ENCODE measurements at places on chromosomes 7 and 10. TPM values are rescaled to one million over a fixed set of nuclear protein-coding genes. Genes with fewer than 3 reads are reported as not detected.
A peak's percentile ranks its signal among the peaks of the same experiment; 100 is the strongest.

DNA sequence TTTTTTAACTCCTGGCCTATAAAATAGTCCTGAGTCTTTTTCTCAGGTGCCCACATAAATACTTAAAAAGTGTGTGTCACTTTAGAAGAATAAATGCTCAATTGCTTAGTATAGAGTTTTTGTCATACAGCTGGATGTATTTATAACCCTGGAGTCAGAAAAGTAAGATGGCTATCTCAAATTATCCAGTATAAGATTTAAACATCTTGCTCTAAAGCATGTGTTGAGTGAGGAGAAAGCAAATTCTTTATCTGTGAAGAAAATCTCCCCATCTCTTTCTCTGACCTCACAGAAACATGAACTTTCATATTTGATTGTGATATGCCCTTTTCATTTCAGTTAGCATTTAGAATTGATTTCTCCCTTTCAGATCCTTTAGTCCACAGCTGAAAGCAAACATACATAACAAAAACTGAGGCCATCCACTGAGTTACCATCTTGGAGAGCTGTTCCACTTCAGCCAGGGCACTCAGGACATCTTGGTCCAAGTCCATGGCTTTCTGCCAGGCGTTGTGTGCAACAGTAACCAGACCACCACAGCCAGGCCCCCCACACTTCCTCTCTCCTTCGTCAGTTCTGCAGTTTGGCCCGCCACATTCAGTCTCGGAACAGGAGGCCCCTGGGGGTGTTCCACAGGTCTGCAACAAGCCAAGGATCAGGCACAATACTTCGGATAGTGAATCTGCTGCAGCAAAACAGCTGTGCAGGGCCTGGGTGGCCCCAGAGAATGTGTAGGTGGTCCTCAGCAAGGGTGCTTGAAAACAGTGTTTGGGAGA lies 40.9 kb downstream of the DLD start:
- DNase-seq = no peak

Gene TBC1D12
- total RNA-seq = 12.9 TPM

Gene MRPS33
- total RNA-seq = 24.0 TPM

DNA sequence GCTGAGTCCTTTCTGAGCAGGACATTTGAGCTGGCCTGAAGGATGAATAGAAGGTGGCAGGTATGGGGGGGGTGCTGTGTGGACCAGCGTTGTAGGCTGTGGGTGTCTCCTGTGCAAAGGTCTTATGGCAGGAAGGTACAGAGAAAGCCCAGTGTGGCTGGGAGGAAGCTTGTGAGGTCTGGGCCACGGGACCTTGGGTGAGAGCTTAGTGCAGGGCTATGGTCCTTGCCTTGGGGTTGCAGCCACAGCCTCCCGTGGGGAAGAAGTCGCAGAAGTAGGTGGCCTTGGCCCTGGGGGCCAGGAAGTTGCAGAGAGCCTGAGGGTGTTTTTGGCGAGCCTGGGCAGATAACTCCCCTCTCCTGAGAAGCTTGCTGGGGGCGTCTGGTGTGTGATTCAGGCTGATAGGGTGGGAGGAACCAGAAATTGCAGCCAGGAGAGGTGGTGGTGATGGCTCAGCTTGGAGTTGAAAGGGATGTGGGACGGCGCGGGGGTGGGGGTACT lies 172.0 kb upstream of the TNRC18 start:
- DNase-seq = peak; percentile 88

DNA sequence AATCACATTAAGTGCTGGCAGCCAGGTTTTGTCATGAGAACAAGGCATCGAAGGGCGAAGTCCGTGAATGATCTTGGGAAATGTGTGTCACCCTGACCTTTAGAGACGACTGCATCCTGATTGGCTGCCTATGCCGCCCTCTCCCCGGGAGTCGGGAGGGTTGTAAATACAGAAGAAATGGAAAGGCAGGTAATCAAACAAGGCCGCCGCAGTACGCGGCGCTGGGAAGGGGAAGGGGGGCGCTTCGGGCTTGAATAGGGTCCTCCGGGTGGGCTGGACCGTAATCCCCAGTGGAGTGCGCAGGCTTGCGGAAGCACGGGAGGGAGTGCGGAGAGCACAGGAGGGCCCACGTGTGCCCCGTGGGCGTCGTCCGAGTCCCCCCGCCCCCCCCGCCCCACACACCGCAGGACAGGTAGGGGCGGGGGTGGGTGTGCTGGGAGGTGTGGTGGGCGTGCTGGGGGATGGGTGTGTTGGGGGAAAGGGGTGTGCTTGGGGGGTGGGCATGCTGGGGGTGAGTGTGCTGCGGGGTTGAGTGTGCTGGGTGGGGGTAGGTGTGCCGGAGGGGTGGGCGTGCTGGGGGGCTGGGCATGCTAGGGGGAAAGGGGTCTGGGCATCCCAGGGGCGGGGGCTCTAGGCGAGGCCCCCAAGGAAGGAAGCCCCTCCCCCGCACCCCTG lies 169.4 kb downstream of the ARHGAP12 start:
- DNase-seq = peak; percentile 88

DNA sequence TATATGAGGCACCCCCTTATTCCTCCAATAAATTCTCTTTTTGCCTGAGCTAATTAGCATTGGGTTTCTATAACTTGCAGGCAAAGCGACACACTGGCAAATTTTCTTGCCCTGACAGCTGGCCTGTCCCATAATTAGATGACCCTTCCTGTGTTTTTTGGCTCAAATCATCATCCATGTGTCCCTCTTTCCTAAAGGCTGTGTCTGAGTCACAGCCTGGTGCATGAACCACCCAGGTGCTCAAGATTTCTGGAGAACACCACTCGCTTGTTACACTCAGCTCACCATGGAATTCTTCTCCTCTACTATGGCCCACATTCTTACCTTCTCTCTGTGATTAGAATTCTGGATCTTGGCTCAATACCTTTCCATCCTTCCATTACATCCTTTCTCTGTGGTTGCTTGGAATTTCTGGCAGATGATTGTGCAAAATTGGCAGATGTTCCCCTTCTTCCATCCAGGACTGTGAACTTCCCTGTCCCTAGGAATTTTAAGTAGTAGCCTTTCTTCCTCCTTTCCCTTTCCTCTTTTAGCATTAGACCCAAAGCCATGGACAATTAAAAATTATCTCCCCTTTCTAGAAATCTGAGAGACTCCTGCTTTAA lies 116.0 kb upstream of the ANKRD1 start:
- peak; percentile 6 for DNase-seq

Gene PRPS1L1
- not detected for total RNA-seq

Gene SLC26A5
- total RNA-seq = not detected

Gene BEND7
- total RNA-seq = 5.8 TPM

- DNase-seq = no peak
Observed at GRCh38 chr10:64537112-64537511, 1015.9 kb downstream of the REEP3 start.

DNA sequence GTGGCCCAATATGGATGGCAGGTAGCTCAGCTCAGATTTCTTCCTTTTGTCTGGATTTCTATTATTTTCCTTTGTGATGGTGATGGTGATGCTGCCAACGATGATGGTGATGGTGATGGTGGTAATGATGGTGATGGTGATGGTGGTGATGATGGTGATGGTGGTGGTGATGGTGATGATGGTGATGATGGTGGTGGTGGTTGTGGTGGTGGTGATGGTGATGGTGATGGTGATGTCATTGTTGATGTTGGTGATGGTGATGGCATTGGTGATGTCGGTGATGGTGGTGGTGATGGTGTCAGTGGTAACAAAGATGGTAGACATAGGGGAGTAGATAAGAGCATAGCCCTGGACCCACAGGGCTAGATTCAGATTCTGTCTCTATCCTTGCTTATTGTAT lies 25.4 kb downstream of the TTYH3 start:
- no peak for DNase-seq

- peak; percentile 29 for DNase-seq
Observed at GRCh38 chr7:144057954-144058353, 9.2 kb downstream of the OR2A5 start.

Gene ADCYAP1R1
- not detected for total RNA-seq

GRCh38 chr10:121493521-121493920 lies 104.7 kb downstream of the FGFR2 start:
- no peak for DNase-seq

DNA sequence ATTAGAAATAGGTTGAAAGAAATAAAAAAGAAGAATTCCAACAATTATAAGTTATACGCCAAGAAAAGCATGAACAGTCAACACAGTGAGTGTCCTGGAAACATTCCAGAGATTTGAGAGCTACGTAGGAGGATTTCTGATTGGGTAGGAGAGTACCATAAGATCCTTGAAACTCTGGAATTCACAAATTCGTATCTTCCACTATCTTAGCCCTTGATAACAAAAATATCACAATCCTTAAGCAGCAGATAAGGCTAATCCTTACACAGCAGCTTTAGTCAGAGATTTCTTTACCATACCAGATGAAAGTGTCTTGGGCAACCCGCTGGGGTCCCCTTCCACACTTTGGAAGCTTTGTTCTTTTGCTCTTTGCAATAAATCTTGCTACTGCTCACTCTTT lies 8.2 kb downstream of the TPK1 start:
- DNase-seq = peak; percentile 48

DNA sequence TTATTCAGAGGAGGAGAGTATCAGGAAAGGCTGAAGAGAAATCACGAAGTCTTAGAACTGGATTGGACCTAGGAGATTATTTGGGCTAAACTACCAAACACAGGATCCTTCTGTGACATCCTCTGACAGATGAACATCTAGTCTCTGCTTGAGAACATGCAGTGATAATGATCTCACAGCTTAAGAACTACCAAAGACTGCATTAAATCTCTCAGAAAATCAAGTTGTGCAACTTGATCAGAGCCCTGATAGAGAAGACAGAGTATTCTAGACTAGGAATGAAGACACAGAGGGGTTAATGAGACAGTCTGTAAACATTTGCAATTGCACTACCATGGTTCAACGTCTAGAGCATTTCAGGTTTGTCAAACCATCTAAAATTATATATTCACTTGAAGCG lies 37.1 kb upstream of the AGBL3 start:
- DNase-seq = peak; percentile 40

DNA sequence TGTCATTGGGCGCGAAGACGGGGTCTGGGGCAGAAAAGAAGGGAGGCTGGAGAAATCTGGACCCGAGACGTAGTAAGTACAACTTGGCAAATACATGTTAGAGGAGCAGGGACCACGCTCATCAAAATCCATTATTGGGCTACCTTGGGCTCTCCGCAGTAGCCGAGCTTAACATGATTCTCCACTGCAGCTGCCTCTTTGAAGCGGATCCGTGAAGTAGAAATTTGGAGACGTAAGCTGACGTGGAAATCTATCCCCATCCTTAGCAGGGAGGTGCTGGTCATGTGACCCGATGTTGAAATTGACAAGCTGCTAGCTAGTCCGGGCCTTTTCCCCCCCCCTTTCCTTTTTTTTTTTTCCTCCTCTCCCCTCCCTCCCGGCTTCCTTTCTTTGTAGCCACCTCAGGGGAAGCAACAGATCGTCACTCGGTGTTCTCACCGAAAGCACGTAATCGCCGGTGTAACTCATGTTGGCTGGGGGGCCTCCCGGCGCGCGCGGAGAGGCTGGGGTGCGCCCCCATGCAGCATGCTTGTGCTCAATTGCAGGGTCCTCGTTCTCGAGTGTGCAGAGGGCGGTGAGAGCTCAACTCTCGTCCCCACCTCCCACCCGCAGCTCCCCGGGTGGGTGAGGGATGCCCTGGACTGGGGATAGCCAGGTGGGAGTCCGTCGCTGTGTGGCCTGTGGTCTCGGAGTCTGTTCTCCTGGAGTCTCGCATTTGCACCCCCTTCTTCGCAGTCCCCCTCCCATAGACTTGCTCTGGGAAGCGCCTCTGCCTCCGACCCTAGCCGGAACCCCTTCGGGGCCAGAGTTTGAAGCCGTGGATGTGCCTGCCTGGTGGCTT lies at the start of gene HOXA11:
Gene HOXA11 (minus strand): TSS at position 220 of the 841 bp plus-strand sequence. CDS start 88 bp downstream, at position 132.
- DNase-seq = peak; percentile 92

DNA sequence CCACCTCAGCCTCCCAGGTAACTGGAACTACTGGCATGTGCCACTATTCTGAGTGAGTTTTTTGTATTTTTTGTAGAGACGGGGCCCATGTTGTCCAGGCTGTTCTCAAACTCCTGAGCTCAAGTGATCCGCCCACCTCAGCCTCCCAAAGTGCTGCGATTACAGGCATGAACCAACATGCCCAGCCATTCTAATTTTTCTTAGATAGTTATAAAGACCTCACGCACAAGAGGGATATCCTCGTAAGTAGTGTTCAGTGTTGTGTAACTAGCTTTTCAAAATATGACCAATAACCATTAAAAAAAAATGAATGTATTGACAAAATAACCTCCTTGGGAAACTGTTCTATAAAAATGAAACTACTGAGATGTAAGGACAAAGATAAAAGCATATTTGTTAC lies 90.5 kb upstream of the FERD3L start:
- no peak for DNase-seq

DNA sequence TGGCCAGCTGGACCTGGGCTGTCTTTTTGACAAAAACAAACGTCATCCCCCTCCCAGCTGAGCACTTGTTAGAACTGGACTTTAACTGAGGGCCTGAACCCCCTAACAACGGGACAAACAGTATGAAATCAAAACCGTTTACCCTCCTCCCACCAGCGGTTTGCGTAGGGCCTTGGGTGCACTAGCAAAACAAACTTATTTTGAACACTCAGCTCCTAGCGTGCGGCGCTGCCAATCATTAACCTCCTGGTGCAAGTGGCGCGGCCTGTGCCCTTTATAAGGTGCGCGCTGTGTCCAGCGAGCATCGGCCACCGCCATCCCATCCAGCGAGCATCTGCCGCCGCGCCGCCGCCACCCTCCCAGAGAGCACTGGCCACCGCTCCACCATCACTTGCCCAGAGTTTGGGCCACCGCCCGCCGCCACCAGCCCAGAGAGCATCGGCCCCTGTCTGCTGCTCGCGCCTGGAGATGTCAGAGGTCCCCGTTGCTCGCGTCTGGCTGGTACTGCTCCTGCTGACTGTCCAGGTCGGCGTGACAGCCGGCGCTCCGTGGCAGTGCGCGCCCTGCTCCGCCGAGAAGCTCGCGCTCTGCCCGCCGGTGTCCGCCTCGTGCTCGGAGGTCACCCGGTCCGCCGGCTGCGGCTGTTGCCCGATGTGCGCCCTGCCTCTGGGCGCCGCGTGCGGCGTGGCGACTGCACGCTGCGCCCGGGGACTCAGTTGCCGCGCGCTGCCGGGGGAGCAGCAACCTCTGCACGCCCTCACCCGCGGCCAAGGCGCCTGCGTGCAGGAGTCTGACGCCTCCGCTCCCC lies at the start of gene IGFBP1:
Gene IGFBP1 (plus strand): TSS at position 304 of the 808 bp plus-strand sequence. CDS start 165 bp downstream, at position 469.
- DNase-seq = peak; percentile 70

Gene GIMAP7
- not detected for total RNA-seq

GRCh38 chr7:156194813-156195212 lies 382.6 kb upstream of the SHH start:
- no peak for DNase-seq

Gene CALCR
- not detected for total RNA-seq

- no peak for DNase-seq
Observed at GRCh38 chr7:148809856-148810255, 74.2 kb downstream of the EZH2 start.

Gene PTF1A
- total RNA-seq = not detected
